Fibroblast of skin of right quadriceps (primary cell): ENCODE measurements at places on chromosomes 2 and 18.

GRCh38 chr2:150742094-150742493, 254.6 kb upstream of the RND3 start:
- DNase-seq, result no peak

DNA sequence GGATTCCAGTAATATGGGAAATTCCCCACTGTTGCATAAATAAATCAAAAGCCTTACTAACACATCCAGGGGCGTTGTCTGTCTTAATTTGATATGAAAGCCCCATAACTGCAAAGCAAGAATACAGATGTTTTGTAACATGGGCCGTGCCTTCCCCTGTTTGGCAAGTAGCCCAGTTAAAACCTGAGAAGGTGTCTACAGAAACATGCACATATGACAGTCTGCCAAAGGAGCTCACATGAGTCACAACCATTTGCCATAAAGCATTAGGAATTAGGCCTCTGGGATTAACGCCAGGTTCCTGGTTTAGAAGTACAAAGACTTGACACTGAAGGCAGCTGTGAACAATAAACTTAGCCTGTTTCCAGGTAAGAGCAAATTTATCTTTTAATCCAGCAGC, 43.1 kb upstream of the LONRF2 start:
- peak; percentile 85 for DNase-seq

GRCh38 chr2:156437272-156437930, 1.2 kb downstream of the GPD2 start:
- no peak for DNase-seq

- DNase-seq, result peak; percentile 18
Measured at GRCh38 chr18:34990597-34990996, 50.6 kb upstream of the MAPRE2 start.

- DNase-seq, result no peak
Measured at GRCh38 chr2:106282462-106283170, 88.5 kb upstream of the UXS1 start.

GRCh38 chr2:192072778-192073177, 122.0 kb downstream of the TMEFF2 start:
- no peak for DNase-seq

- DNase-seq, result peak; percentile 95
Measured at GRCh38 chr18:45169610-45170009, 445.7 kb upstream of the SLC14A2 start.
